Activated CD4-positive, CD25-positive, alpha-beta regulatory T cell treated with anti-CD3 and anti-CD28 coated beads, Interleukin-2, amount 50 U/mL, for 72 hours (primary cell): ENCODE measurements at places on chromosomes 16 and 17.

DNA sequence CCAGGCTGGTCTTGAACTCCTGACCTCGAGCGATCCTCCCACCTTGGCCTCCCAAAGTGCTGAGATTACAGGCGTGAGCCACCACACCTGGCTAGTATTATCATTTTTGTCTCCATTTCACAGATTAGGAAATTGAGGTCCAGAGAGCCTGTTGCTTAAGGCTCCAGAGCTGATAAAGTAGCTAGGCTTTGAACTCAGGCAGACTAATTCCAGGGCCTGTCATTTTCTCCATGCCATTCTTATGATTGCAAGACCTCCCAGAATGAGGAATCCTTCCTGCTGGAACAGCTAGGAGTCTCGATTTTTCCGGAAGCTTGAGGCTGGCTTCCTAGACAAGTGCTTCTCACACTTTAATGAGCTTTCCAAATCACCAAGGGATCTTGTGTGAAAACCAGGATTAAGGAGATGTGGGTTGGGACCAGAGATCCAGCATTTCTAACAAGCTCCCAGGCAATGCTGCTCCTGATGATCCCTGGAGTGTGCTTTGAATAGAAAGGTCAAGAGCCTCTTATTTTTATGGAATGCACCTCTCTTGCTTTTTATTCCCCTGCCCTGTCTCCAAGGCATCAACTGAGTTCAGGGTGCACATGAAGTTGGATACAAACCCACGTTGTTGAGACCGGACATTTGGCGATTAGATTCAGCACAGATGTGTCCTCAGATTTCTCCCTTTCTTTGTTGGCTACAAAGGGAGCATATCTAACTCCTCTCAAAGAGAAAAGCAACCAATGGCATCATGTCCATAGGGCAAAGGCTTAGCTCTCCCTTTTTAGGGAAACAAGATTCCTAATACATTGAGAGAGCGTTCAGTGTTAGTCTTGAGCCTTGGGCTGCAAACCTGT, 40.3 kb upstream of the FAM20A start:
- DNase-seq: no peak

DNA sequence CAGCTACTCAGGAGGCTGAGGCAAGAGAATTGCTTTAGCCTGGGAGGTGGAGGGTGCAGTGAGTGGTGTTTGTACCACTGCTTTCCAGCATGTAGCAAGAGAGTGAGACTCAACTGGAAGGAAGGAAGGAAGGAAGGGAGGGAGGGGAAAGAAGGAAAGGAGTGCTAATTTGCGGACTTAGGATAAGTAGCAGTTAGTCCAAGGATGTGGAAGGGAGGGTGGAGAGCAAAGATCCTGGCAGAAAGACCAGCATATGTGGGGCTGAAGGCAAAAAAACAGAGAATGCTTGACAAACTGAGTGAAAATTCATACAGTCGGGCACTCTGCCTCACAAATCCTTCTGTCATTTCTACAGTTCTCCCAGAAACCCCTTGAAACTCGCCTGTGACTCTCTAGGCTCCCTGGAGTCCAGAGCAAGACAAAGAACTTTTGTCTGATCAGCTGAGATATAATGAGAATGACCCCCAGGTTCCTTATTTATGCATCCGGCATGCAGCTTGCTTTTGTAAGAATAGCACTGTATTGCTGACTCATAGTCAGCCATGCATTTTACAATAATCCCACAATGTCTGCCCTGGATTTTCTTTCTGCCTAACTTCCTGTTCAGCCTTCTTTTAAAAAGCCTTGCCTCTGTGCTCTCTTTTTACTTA, 31.5 kb downstream of the CDK5RAP3 start:
- no peak for DNase-seq

DNA sequence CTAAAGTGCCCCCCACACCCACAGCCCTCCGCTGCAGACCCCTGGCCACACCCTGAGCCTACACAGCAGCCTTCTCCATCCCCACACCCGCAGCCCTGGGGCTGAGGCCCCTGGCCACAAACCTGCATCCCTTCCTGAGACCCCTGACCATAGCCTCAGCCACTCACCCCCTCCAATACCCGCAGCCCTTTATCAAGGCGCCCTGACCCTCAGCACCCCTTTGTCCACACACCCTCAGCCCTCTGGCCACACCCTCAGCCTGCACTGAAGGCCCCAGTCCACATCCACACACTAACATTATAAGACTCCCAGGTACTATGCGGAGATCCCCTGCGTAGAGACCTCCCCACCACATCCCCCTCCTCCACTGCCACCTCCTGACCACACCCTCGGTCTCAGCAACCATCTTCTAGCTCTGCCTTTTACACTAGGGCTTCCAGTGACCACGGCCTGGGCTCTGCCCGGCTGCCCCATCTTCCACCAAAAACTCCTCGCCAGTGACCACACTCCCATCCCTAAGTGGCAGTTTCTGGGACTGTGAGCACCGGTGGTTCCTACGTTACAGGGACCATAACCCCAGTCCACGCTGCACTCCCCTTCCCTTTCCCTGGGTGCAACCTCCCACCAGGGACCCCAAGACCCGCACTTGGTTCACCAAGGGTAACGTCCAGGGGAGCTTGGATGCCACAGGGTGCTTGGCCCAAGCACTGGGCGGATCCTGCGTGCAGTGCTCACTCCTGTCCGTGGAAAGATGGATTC, 818 bp downstream of the TPPP3 start:
- DNase-seq: peak; percentile 27

DNA sequence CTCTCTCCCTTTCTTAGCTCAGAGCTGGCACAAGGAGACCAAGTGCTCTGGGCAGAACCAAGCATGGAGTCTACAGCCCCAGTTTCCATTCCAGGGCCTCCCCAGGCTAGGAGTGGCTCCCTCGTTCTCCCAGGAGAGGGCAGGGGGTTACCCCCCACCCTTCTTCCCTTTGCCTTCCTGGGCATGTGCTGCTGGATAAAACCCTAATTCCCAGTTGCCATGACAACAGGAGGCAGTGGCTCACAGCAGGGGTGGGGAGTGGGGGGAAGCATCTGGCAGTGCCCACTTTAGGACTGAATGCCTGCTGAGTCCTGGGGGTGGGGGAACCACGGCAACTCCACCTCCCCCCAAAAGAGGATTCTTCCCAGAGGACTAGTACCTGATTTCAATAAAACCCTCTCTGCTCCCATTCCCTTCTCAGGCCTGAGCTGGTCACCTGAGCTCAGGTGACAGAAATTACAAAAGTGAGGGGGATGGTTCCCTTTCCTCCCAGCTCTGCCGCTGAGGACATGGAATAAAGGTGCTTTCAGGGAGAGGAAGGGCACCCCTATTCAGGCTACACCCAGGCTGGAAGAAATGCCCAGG, 1.8 kb downstream of the MPP2 start:
- no peak for DNase-seq

DNA sequence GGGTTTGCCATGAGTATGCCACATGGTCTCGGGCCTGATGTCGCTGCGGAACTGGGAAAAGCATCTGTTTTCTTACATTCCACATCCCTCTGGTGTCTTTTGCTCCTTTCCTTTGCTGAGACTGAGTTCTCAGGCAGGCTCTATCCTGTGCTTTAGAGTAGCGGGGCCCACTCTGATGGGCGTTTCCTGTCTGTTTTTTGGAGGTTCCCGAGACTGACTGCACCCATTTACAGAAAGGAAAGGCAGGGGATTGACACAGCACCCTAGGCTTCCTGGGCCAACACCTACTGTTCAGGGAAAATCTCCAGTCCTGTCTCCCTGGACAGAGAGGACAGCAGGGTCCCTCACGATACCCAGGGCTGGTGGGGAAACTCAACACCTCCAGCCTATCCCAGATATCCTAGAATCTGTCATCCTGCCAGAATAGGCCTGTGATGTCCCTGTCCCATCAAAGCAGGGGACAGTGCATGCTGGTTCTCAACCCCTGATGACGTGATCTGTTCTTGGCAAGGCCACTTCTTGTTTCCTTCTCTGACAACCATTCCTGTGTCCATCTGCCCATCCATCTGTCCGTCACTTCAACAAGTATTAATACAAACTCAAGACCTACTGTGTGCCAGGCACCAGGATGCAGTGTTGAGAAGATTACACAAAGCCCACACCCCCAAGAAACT, 42.2 kb downstream of the ACTG1 start:
- no peak for DNase-seq

DNA sequence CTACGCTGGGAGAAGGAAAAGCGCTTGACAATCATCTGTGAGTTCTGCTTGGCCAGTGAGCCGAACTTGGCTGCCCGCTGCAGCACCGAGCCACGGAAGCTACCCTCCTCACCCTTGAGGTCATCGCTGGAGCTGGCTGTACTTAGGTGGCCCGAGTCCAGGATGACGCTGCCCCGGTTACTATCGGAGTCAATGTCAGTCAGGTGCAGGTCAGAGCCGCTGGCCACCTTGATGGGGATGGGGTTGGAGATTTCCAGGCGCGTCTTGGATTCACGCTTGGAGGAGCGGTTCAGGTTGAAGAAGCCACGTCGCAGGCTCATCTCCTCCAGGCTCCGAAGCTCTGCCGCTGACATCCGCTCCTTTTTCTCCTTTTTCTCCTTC, 13.7 kb downstream of the MYO18A start:
- no peak for DNase-seq

DNA sequence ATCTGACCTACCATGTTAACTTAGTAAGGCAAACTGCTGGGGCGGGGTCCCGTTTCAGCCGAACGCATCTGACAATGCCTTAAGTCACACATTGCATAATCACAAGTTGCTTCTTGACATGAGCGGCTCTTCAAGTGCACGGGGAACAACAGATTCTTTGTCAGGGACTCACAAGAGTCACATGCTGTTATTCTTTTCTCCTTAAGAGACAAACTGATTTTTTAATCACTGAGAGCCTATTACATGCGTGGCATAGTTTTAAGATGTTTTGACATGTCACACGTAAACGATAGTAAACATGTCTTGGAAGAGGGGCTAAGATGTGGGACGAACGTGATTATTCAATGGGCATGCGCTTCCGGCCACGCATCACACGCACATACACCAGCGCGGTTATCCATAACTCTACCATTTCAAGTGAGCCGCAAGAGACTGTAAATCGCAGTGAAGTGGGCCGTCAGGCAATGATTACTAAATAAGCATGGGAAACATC, 63.4 kb downstream of the ADCY9 start:
- no peak for DNase-seq

GRCh38 chr17:12627177-12627629, 38.5 kb upstream of the MYOCD start:
- DNase-seq: no peak

DNA sequence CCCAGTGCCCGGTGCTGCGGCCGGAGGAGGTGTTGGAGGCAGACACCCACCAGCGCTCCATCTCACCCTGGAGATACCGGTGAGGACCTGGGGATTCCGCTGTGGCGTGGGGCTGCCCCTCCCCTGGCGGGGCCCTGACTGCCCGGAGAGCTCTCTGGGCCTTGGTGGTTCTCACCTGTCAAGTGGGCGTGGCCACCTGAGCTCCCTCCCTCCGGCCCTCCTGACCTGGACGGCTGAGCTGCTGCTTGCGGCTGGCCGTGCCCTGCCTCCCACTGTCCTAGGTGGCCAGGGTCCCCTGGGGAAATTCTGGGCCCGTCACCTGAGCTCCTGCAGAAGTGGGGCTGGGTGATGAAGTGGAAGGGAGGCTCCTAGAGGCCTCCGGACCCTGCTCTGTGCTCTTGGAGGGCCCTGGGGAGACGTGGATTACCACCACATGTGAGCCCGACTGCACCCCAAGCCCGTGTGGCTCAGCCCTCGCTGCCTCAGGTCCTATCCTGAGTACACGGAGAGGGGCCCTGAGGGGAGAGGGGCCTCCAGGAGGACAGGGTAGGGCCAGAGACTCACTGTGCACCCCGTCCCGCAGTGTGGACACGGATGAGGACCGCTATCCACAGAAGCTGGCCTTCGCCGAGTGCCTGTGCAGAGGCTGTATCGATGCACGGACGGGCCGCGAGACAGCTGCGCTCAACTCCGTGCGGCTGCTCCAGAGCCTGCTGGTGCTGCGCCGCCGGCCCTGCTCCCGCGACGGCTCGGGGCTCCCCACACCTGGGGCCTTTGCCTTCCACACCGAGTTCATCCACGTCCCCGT, 1.1 kb downstream of the IL17C start:
- DNase-seq: no peak

GRCh38 chr17:74199306-74200092, 4.0 kb upstream of the RPL38 start:
- DNase-seq: peak; percentile 71

- no peak for DNase-seq
Observed at GRCh38 chr17:622356-622755, 92.3 kb downstream of the VPS53 start.

- DNase-seq: no peak
Observed at GRCh38 chr17:17088086-17088485, 45.8 kb downstream of the MPRIP start.

- no peak for DNase-seq
Observed at GRCh38 chr16:60648290-60648689, 1387.9 kb downstream of the CDH8 start.

- no peak for DNase-seq
Observed at GRCh38 chr16:19809693-19810092, 75.0 kb downstream of the GPRC5B start.

DNA sequence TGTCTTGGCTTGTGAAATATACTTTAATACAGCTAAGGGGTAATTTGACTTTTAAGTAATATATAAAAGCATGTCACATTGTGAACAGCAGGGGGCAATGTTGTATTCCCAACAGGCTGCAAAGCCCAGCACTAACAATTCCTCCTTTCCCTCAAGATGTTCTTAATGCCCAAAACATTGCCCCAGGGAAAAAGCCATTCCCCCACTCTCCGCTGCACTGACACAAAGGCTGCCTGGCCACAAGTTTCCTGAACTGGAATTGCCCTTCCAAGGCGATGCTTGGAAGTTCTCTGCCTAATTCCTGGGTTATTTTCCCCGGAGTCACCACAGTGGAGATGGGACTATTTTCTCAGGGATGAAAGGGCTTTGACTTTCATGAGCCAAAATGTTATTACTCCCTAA, 27.2 kb downstream of the CLEC16A start:
- no peak for DNase-seq

GRCh38 chr17:14575471-14575953, 274.6 kb downstream of the HS3ST3B1 start:
- DNase-seq: no peak

GRCh38 chr16:54325616-54326265, 39.2 kb upstream of the IRX3 start:
- DNase-seq: no peak

DNA sequence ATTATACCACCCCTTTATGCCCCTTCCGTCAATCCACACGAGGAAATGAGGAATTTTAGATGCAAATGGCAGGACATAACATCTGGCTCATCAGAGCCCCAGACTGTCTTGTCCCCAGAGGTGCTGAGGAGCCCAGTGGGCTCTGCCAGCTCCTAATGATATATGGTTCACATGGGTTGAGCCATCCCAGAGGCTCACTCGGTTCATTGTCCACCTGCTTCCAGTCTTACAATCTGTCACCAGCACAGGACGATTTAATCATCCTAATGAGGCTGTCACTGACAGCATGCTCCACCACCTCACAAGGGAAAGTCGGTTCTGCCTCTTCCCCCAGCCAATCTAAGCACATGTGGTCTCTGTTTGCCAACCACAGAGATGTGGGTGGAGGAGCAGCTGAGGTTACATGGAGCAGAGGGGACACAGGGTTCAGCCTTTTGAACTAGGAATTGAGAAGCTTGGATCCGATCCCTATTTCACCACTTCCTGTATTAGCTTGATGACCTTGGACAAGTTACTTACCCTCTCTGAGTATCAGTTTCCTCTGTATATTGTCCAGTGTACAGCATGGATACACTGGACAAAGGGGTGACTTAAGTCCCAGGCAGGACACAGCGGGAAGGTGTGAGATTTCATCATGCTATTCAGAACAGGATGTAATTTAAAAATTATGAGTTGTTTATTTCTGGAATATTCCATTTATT, 27.0 kb upstream of the DHX8 start:
- no peak for DNase-seq

GRCh38 chr17:66950886-66951604, 13.5 kb upstream of the CACNG4 start:
- DNase-seq: no peak

- no peak for DNase-seq
Observed at GRCh38 chr16:55773859-55774549, 58.9 kb downstream of the CES1 start.
